ENCODE measurements at places on chromosomes 2 and 18.

GRCh38 chr2:31429759-31430438 is 15.4 kb upstream of the XDH start:
- DNase-seq = no peak

DNA sequence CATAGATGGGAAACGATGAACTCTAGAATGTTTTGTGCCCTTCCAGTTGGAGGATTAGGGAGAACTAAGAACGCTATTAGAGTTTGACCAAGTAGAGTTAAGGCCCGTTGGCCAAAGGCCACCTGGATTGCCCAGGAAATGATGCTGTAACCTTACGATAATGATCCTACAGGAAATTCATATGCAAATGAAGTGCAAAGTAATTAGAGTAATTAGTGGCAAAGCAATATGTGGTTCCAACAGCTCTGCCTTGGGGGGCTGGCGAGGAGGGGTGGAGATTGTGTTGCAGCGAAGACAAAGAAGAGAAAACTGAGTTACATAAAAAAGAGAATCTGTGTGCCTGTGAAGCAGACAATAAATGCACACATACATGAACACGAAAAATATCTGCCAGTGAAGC is 61.5 kb upstream of the BOD1L2 start:
- no peak for DNase-seq

GRCh38 chr2:160315337-160315736 is 115.3 kb upstream of the ITGB6 start:
- no peak for DNase-seq

DNA sequence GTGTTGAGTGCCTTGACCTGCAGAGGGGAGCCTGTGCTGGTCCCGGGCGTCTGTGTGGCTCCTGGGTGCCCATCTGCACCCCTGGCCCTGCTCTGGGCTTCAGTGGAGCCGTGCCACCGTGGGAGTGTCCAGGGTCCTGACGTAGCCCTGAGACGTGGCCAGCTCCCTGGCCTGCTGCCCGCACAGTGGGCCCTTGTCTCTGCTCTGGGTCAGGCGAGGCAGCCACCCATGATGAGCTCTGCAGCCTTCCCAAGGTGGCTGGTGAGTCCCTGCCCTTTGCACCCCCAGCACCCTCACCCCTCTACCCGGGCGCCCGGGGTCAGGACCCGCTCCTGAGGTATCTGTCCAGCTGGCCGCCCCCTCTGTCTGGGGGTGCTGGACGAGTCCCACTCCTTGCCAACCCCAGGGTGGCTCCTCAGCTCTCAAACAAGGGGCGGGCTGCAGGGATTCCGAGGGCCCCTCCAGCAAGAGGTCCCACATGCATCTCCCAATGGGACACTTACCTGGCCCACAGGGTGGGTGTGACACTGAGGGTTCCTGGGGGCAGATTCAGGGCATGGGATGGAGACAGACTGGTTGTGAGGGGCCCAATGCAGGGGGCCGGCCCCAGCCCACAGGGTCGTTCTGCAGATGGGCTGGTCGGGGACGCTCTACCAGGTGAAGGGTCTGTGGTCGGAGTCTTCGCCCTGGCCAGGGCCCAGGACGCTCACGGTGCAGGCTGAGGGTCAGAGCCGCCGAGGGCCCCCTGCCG is 2.4 kb downstream of the NEU4 start:
- DNase-seq = peak; percentile 69

DNA sequence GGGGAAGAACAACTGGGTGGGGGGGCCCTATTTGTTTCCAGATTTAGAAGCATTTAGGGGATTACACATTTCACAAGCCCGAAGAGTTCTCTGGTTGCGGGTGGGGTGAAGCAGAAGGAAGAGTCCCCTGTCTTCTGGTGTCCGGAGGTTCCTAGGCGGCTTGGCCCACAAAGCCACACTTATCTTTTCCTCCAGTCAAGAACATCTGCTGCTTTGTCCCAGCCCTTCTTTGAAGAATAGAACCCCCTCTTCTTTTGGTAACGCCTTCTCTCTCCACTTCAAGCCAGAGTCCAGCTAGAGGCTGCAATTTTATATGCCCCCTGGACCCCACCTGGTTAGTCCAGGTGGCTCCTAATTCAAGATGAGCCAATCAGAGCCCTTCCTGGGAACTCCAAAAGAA is 15.8 kb downstream of the BOLA3 start:
- no peak for DNase-seq

GRCh38 chr2:207143215-207144172 is 22.3 kb downstream of the KLF7 start:
- no peak for DNase-seq

GRCh38 chr2:232875256-232876121 is 5.4 kb downstream of the SNORC start:
- DNase-seq = no peak
